ENCODE measurements at places on chromosomes 2 and 18.

DNA sequence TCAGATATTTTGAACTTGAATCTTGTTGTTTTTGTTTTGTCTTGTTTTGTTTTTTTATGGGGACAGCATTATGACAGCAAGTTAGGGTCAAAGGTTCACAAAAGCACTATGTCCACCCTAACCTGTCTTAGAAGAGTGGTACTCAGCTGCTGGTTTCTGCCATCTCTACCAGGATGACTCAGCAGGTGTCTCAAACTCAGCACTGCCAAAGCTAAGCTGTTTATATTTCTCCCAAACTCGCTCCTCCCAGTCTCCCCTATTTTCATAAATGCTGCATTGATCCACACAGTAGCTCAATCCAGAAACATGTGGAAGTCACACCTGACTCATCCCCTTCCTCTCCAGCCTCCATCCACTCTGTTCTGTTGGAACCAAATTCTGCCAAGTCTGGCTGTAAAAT is 134.9 kb downstream of the ZBTB7C start:
- no peak for DNase-seq

- no peak for DNase-seq
Observed at GRCh38 chr18:71798986-71799673, 745.0 kb downstream of the CBLN2 start.

GRCh38 chr2:26606847-26607190 is 34.3 kb downstream of the CIB4 start:
- no peak for DNase-seq

- DNase-seq: no peak
Observed at GRCh38 chr2:241739651-241740050, 5.2 kb downstream of the D2HGDH start.

DNA sequence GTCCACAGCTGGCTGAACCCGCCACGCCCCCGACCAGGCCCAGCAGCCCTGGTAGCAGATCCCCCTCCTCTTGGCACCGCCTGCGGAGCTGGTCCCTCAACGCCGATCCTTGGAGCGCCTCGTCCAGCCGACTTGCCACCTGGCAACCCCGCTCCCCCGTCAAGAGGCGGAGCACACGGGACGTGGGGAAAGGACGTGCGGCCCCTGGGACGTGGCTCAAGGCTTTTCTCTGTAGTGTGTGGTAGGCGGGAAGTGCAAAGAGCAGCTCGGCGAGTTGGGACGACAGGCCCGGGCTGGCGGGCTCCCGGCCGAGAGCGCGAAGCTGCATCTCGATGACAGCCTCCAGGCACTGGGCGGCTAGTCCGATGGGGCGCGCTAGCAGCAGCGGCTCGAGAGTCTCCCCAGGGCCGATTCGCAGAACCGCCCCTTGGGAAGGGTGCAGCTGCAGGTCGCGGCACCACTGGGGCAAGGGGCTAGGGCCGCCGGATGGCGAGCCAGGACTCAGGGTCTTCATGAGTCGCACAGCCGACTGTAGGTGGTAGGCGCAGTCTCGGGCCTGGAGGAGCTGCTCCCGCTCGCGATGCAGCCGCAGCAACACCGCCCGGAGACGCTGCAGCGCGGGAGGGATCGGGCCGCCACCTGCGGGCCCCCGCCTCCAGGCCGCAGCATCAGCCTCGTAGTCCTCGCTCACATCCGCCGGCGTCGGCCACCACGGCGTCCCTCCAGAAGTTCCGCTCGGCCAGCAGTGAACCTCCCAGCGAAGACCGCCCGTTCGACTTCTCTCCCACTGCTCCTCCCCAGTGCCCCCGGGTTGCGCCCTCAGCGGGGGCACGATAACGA is 617 bp downstream of the CCDC142 start:
- DNase-seq: no peak

GRCh38 chr2:240426845-240427721 is 8.4 kb upstream of the GPC1 start:
- DNase-seq: no peak

DNA sequence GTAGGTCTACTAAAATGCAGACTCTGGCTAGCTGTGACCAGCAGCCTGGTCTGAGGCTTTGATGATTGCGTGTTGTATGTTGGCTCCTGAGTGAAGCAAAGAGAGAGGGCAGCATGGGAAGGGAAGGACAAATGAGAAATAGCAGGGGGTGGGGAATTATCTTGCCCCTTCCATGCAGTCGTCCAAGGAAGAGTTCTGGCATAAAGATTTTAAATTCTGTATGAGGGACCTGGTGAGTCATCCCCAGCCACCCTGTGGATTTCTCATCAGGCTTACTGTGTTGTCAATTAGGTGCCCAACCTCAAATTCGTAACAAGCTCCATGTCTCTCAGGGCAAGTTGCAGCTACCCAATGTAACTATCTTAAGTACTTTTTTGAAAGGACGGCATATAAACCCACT is 72.1 kb upstream of the NOSTRIN start:
- DNase-seq: no peak

DNA sequence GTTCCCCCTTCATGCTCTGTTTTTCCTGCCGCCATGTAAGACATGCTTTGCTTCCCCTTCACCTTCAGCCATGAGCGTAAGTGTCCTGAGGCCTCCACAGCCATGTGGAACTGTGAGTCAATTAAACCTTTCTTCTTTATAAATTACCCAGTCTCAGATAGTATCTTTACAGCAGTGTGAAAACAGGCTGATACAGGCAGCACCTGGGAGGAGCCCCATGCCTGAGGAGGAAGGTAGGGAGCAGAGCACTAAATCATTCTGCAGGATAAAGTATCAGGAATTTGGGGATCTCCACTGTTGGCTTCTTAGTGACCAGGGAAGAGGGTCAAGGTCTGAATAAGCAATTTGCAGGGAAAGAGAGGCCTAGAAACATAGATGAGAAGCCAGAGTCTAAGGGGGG is 78.0 kb downstream of the KCNF1 start:
- no peak for DNase-seq

DNA sequence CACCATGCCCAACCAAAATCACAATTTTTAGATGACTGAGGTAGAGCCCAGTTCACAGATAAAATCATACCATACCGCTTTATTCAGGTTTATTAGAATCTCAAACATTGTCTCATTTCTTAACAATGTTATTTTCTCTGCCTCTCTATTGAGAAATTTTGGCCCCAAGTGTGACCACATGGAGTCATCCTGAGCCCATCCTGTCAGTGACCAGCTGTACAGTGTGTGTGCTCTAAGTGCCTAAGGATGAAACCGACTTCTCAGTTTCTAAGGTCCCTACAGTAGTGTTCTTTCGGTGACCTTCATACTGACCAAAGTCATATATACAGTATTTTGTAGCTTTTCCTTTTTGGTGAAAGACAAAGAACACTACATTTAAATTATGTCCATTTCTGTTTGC is 123.7 kb upstream of the MSTN start:
- DNase-seq: no peak

GRCh38 chr2:185738679-185739472 is at the start of gene FSIP2:
TSS of gene FSIP2 (plus strand) at chr2:185738804. CDS start at chr2:185738895, 91 bp downstream.
- DNase-seq: no peak

GRCh38 chr2:216110620-216111019 is 1.5 kb downstream of the XRCC5 start:
- no peak for DNase-seq

- no peak for DNase-seq
Observed at GRCh38 chr18:75365837-75366236, 61.7 kb downstream of the SMIM21 start.
